Stimulated activated CD4-positive, alpha-beta T cell treated with anti-CD3 and anti-CD28 coated beads, Interleukin-4, amount 100 ng/mL, for 1 hour (primary cell): ENCODE measurements at places on chromosomes 13 and 19.

- no peak for DNase-seq
Measured at GRCh38 chr13:60757501-60758215, 360.6 kb downstream of the TDRD3 start.

GRCh38 chr13:104975272-104975671 is 1560.2 kb downstream of the EFNB2 start:
- DNase-seq, result no peak

DNA sequence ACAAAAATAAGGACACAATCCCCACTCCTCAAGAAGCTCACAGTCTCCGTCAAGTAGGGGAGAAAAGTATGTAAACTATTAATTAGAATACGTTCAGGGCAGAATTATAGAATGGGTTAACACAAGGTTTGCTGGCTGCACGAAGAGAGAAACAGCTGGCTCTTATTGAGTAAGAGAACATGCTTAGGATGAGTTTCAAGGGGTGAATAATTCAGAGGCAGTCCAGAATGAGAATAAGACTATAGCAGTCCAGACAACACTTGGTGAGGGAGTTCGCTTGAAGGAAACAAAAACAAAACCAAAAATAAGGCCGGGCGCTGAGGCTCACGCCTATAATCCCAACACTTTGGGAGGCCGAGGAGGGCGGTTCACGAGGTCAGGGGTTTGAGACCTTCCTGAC is 61.9 kb downstream of the THSD1 start:
- DNase-seq, result no peak

GRCh38 chr19:48741129-48741999 is 954 bp upstream of the RASIP1 start:
- peak; percentile 42 for DNase-seq

DNA sequence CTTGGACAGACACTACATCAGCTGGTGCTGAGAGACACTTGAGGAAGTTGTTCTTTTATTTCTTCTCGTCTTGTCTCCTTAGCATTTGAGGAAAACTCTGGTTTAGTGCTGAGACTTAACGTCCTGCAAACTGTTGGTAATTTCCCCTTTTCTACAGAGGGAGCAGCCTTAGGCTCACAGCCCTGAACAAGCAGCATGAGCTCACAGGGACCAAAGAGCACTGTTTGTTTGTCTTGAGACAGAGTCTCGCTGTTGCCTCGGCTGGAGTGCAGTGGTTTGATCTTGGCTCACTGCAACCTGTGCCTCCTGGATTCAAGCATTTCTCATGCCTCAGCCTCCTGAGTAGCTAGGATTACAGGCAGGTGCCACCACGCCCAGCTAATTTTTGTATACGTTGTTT is 5.5 kb downstream of the ZNF805 start:
- no peak for DNase-seq

GRCh38 chr19:48480558-48481500 is 11.7 kb downstream of the CYTH2 start:
- peak; percentile 59 for DNase-seq

DNA sequence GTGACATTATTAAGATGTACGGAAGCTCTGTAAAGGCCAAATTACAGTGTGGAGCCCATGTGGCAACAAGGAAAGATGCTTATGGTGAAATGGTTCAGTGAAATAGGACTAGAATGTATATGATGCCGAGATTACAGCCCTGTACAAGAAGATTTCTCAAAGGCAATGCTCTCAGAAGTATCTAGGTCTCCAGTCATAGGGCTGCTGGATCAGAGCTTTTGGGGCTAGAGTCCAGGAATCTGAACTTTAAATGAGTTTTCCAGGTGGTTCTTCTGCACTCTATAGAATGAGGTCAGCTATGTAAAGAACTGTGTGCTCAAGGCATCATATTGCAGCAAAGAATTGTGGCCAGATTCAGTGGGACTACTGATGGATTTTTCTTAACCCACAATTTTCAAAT is 75.4 kb upstream of the STK24 start:
- DNase-seq, result no peak

- DNase-seq, result no peak
Measured at GRCh38 chr13:94411747-94412146, 67.7 kb downstream of the DCT start.

GRCh38 chr13:88764103-88764502 is 1092.9 kb downstream of the SLITRK5 start:
- DNase-seq, result no peak

- DNase-seq, result no peak
Measured at GRCh38 chr19:18612051-18612771, 459 bp upstream of the TMEM59L start.

DNA sequence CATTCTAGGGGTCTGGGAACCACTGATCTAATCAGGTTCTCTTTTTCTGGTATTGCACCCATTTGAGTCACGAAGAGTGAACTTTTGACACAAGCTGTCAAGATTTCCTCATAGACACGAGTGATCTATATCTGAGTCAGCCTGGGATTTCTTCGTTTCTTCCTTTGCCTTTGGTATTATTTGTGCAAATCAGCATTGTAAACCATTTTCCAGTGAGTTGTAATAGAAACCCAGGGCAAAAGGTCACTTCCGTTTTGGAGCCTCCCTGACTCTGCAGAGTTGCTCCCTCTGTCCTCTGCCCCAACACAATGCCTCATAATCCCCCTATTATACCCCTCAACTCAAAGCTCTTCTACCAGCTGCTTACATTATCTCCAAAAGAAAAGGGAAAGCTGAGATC is 615.1 kb downstream of the EFNB2 start:
- DNase-seq, result no peak

DNA sequence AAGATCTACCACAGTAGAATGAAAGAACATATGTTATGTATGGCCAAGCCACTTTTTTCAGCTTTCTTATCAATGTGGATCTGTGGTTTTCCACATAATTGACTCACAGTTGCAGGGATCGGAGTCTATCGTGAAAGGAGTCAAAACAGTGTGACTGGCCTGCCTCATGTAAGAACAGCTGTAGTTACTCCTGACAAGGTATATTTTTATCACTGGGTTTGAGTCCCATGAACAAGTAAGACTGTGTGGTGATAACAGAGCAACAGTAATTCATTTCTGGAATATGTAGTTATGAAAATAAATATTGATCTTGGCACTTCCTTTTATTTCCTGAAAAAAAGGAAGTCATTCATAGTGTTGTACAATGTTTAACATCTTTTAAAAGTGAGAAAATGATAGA is 416.6 kb downstream of the KLF12 start:
- DNase-seq, result no peak
